ENCODE measurements at places on chromosomes 1 and 21.

GRCh38 chr1:7869136-7869920 lies 16.5 kb upstream of the UTS2 start:
- DNase-seq, result no peak

DNA sequence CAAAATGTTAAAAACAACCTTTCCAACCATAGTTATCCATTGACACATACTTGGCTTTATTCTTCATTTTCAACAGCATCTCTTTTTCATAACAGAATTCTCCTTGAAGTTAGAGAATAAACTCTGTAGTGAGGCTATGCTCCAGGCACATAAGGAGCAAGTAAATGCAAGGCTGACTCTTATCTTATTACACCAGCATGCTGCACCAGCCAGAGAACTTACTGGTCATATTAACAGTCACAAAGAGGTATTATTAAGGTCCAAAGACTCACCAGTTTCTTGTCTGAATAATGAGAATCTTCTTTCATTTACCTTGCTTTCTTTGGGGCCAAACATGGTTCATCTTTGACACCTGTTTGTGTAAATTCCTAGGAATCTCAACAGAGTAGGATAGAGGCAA lies 71.3 kb upstream of the IVNS1ABP start:
- no peak for DNase-seq

- no peak for DNase-seq
These were observed 305.5 kb upstream of the DUSP10 start for GRCh38 chr1:222047366-222047765.

GRCh38 chr1:155976913-155977689 lies 1.2 kb downstream of the ARHGEF2 start:
- DNase-seq, result no peak

GRCh38 chr1:111736548-111737215 lies 2.5 kb downstream of the INKA2 start:
- peak; percentile 89 for DNase-seq

- DNase-seq, result no peak
These were observed 53.8 kb downstream of the B3GALNT2 start for GRCh38 chr1:235450433-235450832.

- peak; percentile 64 for DNase-seq
These were observed 63.9 kb downstream of the TRIM11 start for GRCh38 chr1:228342627-228343190.

- DNase-seq, result peak; percentile 12
These were observed 226.2 kb downstream of the KIF26B start for GRCh38 chr1:245380790-245381535.

DNA sequence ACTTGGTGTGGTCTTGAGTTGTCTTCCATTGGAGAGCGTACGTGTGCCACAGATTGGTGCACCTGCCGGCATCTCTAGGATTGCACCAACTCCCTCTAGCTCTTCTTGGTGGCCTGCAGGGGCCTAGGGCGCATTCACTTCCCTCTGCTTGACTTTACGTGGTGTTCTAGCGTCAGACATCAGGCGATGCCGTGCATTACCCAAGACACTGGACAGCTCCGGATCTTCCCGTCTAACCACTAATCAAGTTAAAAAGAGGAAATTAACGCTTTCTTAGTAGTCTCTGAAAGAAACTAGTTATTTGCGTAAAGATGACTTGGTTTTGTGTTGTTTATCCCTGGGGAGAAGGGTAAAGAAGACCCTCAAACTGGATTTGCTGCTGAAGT lies 510 bp upstream of the IL10RB start:
- peak; percentile 80 for DNase-seq

GRCh38 chr1:236228411-236228810 lies 53.3 kb downstream of the ERO1B start:
- DNase-seq, result no peak

GRCh38 chr1:173997791-173998190 lies 24.4 kb downstream of the RC3H1 start:
- DNase-seq, result no peak

DNA sequence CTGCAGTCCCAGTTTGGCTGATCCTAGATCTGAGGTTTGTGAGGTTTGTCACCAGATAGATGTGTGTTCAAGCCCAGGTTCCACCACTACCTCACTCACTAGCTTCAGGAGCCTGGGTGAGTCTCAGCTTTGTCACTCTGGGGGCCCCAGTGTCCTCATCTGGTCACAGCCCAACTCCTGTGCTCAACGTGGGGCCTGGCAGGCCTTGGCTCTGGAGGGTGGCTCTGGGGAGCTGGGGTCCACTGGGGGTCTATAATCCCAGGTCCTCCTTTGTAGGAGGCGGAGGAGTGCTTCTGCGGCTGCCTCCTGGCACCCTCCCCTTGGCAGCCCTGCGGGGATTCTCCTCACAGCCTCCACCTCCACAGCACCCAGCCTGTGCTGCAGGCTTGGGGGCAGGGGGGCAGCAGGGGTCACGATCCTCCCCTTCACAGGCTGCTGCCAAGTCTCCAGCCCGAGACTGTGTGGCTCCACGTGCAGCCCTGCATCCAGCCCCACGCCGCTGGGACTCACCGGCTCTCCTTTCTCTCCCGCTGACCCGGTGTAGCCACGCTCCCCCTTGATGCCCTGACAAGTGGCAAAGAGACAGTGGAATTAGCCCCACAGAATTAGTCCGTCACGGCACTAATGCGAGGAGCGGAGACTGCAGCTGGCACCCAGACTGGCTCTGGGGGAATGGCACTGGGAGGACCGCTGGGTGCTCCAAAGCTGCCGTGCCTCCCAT lies 22.5 kb upstream of the PEF1 start:
- no peak for DNase-seq

- DNase-seq, result no peak
These were observed 91.7 kb downstream of the RHOU start for GRCh38 chr1:228827019-228827418.

GRCh38 chr1:41238311-41238988 lies 3.7 kb downstream of the SCMH1 start:
- no peak for DNase-seq

- no peak for DNase-seq
These were observed at the start of gene SLC6A9 for GRCh38 chr1:44031252-44032169. Gene SLC6A9, minus strand, starts transcription at chr1:44031462. Its CDS starts 7,185 bp downstream, at chr1:44024277.

- no peak for DNase-seq
These were observed 59.1 kb upstream of the ZNF648 start for GRCh38 chr1:182120411-182121258.

DNA sequence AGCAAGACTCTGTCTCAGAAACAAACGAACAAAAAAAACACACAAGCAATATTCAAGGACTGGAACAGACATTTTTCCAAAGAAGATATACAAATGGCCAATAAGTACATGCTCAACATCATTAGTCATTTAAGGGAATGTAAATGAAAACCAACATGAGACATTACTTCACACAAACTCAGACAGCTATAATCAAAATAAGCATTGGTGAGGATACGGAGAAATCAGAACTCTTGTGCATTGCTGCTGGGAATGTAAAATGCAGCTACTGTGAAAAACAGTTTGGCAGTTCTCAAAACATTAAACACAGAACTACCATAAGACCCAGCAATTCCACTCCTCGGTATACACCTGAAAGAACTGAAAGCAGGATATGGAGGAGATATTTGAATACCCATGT lies 15.4 kb downstream of the NOL9 start:
- no peak for DNase-seq

GRCh38 chr1:54810153-54810942 lies 9.2 kb upstream of the TTC22 start:
- DNase-seq, result no peak

- no peak for DNase-seq
These were observed 513 bp downstream of the GTF2B start for GRCh38 chr1:88890791-88891317.

- no peak for DNase-seq
These were observed 7.2 kb upstream of the TRAF3IP3 start for GRCh38 chr1:209748620-209749019.

GRCh38 chr1:42978317-42979035 lies 19.8 kb upstream of the SLC2A1 start:
- DNase-seq, result no peak

DNA sequence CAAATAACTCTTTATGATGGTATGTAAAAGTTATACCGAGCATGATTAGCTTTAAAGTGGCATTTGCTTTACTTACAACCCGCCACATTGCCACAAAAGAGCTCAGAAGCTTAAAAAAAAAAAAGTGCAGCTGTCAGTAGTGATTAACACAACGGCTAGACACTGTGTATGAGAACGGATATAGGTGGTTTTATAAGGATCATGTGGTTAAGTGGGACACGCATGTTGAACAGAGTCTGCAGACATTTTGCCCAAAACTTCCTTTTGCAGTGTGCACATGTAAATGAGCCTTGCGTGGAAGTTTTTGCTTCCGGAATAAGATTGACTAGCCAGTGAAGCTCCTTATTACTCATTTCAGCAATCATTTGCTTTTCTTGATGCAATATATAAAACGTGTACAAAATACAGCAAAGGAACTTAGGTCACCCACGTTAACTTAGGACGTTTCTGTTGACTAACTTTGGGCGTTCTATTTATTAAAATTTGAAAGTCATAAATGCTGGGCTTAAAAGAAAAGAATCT lies 58.7 kb upstream of the RGS1 start:
- no peak for DNase-seq

DNA sequence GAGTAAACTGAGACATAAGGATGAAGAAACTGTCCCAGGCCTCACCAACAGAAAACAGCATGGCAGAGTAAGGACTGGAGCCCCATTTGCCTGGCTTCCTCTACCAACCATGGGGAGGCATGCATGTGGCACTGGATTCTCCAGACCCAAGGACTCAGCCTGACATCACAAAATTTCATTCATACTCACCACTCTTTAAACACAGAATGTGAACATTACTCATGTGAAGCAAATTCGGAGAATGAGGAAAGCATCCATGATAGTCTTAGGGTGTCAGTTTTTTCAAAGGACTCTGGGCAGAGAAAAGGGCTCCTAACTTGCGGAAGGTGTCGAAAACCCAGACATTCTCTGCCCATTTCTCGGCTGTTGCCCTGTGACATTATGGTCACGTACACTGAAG lies 83.9 kb downstream of the PCNX2 start:
- DNase-seq, result no peak

- no peak for DNase-seq
These were observed 1154.6 kb downstream of the BRINP3 start for GRCh38 chr1:189323091-189323490.

DNA sequence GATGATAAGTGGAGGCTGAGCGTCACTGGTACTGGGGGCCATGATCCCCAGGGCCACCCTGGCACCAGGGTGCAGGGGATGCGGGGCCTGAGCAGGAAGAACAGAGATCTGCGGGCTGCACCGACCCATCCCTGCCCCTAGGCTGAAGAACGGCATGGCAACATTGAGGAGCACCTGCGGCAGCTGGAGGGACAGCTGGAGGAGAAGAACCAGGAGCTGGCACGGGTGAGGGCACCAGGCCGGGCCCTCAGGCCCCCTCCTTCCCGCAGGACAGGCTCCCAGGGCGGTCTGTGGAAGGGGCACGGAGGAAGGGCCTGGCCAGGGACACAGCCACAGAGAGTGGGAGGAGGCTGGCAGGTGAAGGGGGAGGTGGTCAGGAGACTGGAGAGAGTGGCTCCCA lies 21.8 kb downstream of the PPFIA4 start:
- no peak for DNase-seq

- DNase-seq, result peak; percentile 96
These were observed 4.6 kb downstream of the ID3 start for GRCh38 chr1:23554481-23555269.

DNA sequence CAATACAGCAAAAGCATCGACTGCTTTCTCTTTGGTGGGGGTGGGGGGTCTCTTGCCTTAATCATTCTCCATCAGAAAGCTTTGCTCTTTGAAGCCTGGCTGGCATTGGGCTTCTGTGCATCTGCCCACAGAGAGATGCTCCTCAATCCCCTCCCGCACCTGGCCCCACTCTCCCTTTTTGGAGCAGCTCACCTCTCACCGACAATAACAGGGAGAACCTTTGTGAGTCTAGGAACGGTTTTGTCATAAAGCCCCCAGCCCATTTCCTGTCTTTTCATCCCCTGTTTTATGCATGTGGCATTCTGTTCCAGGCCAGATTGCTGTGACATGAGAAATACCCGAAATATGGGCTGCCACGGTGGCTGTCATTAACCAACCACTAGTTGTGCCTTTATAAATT lies 469.0 kb upstream of the VAMP3 start:
- no peak for DNase-seq

GRCh38 chr21:46326110-46326703 lies 2.3 kb downstream of the PCNT start:
- DNase-seq, result no peak

DNA sequence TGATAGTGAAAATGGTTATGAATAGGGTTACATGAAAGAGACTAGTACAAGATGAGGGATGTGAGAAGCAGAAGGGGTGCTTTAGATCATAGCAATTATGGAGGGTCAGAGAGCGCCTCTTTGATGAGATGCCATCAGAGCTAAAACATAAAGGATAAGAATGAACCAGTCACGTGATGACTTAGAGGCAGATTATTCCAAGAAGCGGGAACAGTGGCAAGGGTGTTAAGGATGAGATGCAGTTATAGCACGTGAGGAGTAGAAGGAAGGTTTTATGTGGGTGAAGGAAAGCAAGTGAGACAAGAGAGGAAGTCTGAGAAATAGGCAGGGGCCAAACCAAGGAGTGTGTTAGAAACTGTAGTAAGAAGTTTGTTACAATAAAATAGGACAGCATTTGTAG lies 360.1 kb downstream of the DPYD start:
- no peak for DNase-seq

DNA sequence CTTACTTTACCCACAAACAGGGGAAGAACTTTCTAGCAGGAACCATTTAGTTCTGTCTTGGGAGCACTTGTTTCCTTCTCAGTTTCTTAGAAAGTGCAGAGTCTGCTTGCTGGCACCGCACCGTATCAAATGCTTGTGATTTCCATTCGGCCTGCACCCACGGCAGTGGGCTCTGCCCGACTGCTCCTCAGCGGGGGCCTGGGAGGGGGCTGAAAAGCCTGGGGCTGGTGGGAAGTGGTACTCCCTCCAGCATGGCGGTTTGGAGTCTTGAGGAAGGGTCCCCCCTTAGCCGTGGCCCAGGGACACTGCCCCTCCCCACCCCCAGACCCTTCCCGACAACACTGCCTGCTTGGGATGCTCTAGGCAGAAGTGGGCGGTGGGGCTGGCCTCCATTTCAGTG lies 57.0 kb downstream of the KIF26B start:
- peak; percentile 19 for DNase-seq

GRCh38 chr1:21536218-21536617 lies 27.0 kb downstream of the ALPL start:
- DNase-seq, result no peak

- no peak for DNase-seq
These were observed 42.1 kb upstream of the DMRTB1 start for GRCh38 chr1:53417074-53417511.

DNA sequence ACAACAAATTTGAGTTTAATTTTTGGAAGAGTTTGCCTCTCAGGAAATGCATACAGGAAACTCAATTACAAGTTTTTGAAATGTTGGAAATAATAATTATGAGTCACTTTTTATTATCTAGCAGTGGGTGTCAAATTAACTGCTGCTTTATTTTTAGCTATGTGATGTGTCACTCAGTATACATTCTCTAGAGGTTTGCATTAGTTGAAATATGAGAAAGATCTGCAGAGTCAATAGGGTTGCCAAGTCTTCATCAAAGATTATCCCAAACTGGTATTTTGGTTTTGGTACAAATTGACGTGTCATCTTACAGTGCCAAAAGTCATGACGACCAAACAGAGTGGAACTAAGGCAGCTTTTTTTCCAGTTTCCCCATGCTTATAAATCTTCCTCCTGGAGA lies 54.3 kb upstream of the DIPK1A start:
- DNase-seq, result no peak

Measured in cardiac septum (tissue), 1 donor.